ENCODE measurements at places on chromosomes 5 and 9.

GRCh38 chr5:117318528-117318927 is 743.9 kb upstream of the SEMA6A start:
- no peak for DNase-seq

DNA sequence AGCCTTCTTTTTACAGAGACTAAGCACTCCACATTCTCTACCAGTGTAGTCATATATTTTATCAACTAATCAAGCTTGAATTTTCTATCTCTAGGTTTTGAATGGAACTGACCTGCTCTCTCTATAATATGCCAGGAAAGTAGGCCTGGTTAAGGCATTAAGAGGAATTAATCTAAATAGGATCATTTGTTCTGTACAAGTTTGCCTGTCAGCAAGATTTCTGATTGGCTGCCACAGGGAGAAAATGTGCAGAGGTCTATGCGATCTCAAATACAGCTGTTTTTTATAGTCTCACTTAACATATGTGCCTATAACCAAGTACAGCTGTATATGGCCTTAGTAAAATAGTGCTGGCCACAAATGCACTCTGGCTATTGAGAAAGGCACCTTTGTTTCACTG is 418.8 kb downstream of the KDM4C start:
- no peak for DNase-seq

GRCh38 chr9:116419181-116419580 is 265.6 kb downstream of the PAPPA start:
- DNase-seq = no peak

DNA sequence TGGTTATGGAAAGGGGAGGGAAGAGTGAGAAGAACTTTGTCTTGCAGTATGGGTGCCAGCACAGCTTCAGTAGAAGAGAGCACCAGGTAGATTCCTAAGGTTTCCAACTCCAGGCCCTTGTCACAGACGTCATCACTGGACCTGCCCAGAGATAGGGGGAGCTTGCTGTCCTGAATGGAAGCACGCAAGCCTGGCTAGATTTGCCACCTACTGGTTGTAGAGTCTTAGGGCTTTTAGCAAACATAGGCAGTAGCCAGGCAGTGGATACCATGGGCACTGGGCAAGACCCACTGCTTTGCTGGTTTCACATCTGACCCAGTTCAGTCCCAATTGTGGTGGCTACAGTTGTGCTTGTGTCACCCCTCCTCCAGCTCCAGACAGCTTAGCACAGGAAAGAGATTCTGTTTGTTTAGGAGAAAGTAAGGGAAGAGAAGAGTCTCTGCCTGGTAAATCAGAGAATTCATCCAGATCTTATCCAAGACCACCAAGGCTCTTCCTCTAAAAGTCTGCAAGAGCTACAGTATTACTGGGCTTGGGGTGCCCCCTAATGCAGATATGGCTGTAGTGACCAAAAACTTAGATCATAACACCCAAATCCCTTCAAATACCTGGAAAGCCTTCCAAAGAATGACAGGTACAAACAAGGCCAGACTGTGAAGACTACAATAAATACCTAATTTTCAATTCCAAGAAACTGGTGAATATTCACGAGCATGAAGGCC is 158.9 kb downstream of the HINT1 start:
- no peak for DNase-seq

DNA sequence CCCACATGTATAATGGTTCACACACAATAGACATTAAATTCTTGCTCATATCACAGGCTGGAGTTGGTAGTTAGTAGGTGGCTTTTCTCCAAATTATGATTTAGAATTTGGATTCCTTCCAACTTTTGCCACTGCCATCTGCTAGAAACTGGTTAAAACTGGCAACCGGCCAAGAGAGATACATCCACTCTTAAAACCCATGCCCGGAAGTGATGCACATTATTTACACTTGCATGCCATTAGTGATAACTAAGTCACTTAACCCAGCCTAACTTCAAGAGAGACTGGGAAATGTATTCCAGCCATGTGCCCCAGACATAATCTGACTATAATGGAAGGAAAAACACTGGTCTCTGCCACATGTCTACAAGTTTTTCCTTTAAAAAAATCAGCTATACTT is 395.7 kb upstream of the SEMA6A start:
- DNase-seq = no peak

DNA sequence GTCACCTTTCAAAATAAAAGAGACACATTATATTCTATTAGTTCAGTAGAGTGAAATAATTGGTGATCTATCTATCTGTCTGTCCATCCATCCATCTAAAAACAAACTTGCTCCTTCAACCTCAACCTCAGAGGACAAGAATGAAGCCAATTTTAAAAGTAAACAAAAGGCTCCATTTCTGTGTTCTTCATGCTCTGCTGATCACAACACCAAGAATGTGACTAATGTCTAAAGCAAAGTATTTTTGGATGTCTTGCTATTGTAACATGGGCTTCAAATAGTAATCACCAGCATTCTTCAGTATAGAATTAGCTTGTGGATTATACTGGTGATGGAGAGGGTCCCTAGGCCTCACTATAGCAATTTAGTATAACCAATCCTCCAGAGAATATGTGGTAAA is 1304.4 kb downstream of the MAT2B start:
- DNase-seq = no peak

- DNase-seq = peak; percentile 47
Observed at GRCh38 chr5:95620870-95621838, 1.3 kb downstream of the GPR150 start.

- DNase-seq = no peak
Observed at GRCh38 chr9:72352911-72353388, 12.1 kb downstream of the ZFAND5 start.

Data from activated effector memory CD4-positive, alpha-beta T cell treated with Interleukin-2 at 50 U/mL for 16 hours (primary cell).